ENCODE measurements at places on chromosomes 11 and 22.
A peak's percentile ranks its signal among the peaks of the same experiment; 100 is the strongest.

GRCh38 chr11:80502511-80502910 lies 1061.7 kb upstream of the TENM4 start:
- DNase-seq, result no peak

DNA sequence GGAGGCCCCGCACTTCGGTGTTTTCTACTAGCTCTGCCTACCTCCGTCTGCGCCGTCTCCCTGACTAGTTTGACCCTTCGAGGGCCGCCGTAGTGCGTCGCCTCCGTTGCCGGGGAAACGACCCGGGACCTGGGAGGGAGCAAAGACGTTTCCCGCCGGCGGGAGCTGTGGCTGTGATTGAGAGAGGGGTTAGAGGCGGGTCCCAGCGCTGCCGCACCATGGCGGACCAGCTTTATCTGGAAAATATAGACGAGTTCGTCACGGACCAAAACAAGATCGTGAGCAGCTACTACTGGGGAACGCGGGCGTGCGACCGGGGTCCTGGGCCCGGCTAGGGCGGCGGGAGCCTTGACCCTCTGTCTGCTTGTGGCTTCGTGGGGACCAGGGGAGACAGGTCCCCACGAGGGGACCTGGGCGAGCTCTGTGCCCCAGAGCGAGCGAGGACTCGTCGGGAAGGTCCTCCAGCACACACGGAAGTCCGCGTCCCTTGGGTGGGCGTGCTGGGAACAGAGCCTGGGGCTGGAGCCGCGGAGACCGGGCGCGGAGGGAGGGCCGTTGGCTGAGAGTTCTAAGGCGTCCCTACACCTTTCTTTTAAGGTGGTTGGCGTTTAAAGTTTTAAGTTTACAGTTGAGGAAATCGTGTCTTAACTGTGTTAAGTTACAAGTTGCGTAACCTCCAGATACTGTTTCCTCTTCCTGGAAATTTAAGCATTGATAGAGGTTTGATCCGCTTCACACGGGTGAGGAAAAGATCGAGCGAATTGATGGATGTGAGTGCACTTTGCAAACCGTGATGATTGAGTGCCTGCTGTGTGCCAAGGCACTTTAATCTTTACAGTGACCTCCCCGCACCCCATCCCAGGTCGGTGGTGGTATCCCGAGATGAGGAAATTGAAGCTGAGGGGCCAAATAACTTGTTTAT lies at the start of gene POLD3:
POLD3 (plus strand) TSS at position 142 of the 922 bp plus-strand sequence; CDS start at position 219, 77 bp downstream.
- peak; percentile 92 for DNase-seq

- no peak for DNase-seq
Measured at GRCh38 chr11:126857860-126858808, 142.4 kb downstream of the KIRREL3 start.

GRCh38 chr11:122709039-122709760 lies 53.7 kb downstream of the UBASH3B start:
- DNase-seq, result no peak

DNA sequence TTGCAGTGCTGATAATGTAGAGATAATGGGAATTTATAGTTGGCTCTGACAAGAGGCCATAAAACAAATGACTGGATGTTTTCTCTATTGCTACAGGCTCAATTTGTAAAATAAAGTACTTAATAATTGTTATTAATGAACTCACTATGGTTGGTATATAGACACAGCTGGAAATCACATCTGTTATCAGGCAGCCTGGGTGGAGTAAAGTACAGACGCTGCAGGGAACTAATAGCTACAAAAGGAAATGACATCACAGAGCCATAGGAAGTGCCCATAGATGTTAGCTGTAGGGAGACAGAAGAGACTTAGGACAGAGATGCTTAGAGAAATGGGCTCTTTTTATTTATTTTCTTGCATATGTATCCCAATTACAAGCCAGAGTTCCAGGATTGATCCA lies 81.0 kb upstream of the SNX19 start:
- no peak for DNase-seq

DNA sequence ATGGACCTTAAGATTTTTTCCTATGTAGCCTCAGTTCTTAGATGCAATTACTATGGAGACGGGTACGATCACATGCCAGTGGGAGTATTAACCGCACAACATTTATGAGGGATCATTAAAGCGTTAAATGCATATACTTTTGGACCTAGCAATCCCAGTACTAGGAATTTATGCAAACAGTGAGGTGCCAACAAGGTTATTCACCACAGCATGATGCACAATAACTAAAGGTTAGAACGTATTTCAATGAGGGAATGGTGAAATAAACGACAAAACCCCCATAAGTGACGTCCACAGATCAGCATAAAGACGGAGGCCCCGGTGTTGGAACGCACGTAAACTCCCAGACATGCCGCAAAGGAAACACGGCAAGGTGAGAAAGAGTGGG lies 539 bp downstream of the SIRT3 start:
- no peak for DNase-seq

DNA sequence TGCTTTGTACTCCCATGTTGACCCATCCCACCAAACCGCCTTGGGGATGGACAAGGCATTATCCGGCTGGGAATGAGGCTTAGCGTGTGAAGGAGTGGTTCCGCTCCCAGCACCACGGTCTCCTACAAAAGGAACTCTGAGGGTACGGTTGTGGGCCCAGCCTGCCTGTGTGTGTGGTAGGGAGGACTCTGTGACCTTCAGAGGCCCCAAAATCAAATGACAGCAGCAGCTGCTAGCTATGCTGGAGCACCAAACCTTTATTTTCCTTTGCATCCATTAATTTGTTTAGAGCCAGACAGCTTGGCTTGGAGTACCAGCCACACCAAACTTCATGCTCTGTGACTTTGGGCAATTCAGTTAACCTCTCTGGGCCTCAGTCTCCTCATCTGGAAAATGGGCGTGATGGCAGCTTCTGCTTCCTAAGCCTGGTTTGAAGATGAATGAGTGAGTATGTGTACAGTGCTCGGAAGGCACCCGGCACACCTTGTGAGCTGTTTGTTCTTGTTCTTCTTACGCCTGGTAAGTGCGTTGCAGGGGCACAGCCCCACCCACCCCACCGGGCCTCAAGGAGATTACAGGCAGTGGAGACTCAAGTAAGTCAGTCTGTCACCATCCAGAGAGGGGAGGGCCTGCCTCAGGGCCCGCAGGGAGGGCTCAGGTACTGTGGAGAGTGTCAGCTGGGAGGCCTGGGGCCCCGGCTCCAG lies 25.3 kb downstream of the MB start:
- no peak for DNase-seq

DNA sequence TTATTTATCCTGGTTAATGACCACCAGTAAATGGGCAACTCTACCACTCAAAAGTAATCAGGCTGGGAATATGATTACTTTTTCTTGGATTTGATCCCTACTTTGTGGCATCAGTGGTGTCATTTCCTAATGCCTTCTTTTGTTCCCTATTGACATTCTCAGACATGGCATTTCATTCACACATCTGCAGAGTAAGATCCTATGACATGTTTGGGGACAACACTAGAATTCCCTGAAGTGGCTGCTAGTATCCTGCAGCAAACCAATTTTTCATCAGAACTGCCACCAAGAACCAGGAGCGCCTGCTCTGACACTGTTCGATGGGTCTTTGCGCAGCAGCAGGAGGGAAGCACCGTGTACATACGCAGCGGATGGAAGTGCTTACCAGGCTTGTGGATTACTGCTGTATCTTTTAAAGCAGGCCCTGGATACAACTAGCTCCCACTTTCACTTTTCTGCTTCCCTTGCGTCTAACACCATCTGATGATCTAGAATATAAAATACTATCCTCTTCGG lies 97.7 kb downstream of the LARGE2 start:
- no peak for DNase-seq

GRCh38 chr11:124732230-124732629 lies 7.5 kb upstream of the NRGN start:
- no peak for DNase-seq

- DNase-seq, result no peak
Measured at GRCh38 chr11:112977755-112978154, 16.5 kb downstream of the NCAM1 start.

DNA sequence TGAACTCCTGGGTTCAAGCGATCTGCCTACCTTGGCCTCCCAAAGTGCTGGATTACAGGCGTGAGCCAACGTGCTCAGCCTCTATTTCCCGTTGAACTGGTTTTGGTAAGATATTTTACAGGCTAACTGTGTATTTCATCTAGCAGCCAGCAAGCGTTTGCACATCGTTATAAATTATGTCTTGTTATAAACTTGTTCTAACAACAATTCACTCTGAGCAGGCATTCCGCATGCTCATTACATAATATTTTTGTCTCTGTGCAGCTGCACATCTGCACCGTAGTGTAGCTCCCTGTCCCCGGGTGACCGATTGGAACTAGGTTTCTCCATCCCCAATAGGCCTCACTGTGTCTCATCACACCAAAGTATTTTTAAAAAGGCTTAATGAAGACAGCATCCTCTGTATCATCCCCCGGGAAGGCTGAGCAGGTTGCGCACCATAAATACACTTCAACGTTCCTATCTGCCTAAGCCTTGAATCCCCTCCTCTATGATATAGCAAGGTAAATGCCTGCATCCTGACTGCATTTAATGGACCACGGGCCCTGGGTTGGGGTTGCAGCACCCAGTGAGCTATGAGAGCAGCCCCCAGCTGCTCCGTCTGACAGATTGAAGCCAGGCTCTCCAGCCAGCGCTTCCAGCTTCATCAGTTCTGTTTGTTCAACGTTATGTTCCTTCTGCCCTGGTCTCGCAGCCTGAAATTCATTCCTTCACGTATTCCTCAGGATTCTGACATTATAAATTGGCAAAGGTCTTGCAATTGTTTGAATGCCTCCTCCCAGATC lies 47.7 kb downstream of the TST start:
- no peak for DNase-seq

DNA sequence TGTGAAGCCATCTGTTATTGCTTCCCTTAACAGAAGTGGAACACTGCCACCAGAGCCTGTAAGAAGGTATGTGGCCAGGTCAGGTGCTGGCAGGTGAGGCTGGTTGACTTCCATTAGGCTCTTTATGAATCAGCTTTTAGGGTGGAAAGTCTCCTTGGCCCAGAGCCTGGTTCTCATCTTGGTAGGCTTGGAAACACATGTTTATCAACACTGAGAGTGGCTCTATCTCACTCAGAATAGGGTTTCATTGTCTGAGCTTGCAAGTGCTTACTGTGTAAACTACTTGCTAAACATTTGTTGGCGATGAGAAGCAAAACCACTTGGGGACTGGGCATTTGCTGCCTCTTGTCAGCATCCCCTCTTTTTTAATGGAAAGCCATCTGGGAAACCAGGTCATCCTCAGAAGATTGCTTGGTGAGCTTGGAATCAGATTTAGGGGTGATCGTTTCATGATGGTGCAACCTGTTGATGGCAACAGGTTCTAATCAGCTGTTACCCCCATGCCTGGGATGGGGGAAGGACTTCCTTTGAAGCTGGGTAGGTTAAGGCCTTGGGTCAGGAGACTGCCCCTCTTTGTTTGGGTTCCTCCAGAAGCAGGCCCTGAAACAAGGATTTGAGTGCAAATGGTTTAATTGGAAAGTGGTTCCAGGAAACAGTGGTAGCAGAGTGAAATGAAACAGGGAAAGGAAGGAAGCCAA lies 75.0 kb upstream of the AMPD3 start:
- DNase-seq, result no peak

GRCh38 chr11:57082125-57082524 lies 93.4 kb downstream of the OR5AK2 start:
- DNase-seq, result no peak

DNA sequence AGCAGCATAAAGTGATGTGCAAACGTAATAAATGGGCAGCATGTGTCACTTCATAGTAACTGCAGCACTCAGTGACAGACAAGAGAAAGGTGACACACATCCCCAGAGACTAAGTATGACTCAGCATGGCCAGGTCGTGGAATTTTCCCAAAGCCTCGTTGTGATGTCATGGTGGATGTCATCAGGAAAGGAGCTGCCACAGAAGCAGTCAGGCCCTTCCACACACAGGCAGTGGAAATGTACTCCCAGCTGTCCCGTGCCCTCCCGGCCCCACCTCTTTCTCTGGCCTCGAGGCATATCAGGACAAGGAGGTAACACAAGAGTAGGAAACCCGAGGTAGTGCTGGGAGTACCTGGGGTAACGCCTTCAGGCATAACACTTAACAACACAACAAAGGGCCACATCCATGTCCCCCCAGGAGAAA lies 8.1 kb downstream of the PC start:
- DNase-seq, result peak; percentile 48

DNA sequence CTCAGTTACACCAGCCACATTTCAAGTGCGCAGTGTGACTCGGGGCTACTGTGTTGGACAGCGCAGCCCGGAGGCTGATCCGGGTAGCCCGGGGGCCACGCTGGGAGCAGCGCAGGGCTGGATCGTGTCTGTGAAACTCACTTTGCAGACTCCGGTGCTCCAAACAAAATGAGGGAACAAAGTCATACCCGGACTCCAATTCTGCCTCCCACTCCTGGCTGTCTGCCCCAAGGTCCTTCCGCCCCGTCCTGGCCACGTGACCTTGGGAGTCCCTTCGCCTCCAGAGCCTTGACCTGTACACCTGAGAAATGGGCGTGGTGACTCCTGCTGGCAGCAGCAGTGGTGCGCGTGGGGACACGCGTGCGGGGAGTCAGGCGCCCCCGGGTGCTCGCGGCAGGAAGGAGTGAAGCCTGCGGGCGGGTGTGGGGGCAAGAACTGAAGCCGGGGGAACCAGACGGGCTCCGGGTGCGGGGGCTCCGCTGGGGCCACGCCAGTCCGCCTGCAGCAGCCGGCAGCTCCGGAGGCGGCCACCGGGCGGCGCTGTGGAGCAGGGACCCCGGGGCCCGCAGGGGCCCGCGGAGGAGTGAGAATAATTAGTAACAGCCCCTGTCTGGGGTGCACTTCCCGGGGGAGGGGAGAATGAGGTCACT lies 42.4 kb downstream of the KCNJ4 start:
- peak; percentile 94 for DNase-seq

DNA sequence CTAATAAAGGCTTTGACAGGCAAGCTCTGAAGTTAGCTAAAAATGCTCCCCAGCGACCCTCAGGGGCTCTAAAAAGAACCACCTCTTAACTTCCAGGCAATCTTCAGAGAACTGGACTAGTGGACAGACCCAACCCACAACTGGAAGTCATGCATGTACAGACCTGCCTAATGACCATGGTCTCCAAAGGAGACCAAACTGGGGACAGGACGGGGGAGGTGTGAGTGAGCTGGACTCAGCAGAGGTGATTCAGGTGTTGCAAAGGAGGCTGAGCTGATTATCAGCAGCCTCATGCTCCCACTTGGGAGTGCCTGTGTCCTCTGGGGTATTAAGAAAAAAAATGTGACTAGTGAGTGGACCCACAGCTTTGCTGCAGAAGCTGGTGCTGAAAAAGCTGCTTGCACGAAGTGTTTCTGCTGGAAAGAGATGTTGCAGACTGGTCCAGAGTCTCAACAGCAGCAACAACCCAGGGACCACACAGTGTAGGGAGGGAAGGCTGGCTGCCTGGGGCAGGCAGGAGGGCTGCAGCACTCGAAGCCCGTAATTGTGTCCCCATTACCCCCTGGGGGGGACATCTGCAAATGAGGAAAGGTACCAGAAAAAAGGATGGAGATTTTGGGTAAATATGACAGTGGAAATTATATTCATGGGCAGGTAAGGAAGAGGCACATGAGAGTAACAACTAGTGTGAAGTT lies 35.3 kb downstream of the PITPNB start:
- DNase-seq, result no peak

GRCh38 chr11:86637988-86638387 lies 34.4 kb downstream of the ME3 start:
- DNase-seq, result no peak

All from HEK293T (cell line).